ENCODE measurements at places on chromosomes 7 and 10. TPM values are rescaled to one million over a fixed set of nuclear protein-coding genes. Genes with fewer than 3 reads are reported as not detected.

NKX2-3 gene
- not detected for total RNA-seq

TMEM178B gene
- 0.11 TPM for total RNA-seq

ZNF33B gene
- total RNA-seq = 14.2 TPM

TDRD1 gene
- total RNA-seq = under 0.01 TPM

KCNMA1 gene
- 145 TPM for total RNA-seq

ARMC10 gene
- total RNA-seq = 37.5 TPM

CCDC3 gene
- total RNA-seq = 2.2 TPM

SMKR1 gene
- 1.0 TPM for total RNA-seq

STEAP1 gene
- total RNA-seq = 55.5 TPM

ST8SIA6 gene
- total RNA-seq = not detected

CFAP70 gene
- 3.6 TPM for total RNA-seq

SPDYE8 gene
- not detected for total RNA-seq

ADCYAP1R1 gene
- not detected for total RNA-seq

OLAH gene
- not detected for total RNA-seq

SYT15B gene
- total RNA-seq = 0.39 TPM

TTYH3 gene
- total RNA-seq = 12.6 TPM

PRRT4 gene
- total RNA-seq = 0.11 TPM

STK31 gene
- total RNA-seq = 0.22 TPM

CPA2 gene
- 0.43 TPM for total RNA-seq

NUDCD3 gene
- total RNA-seq = 51.2 TPM

SPAM1 gene
- not detected for total RNA-seq

AGR3 gene
- not detected for total RNA-seq

GATA3 gene
- 0.11 TPM for total RNA-seq

DPY19L1 gene
- 41.3 TPM for total RNA-seq

C10orf143 gene
- 2.5 TPM for total RNA-seq

ITGA8 gene
- total RNA-seq = not detected

MMRN2 gene
- total RNA-seq = 5.2 TPM

PDE1C gene
- 23.3 TPM for total RNA-seq

GPR37 gene
- 0.11 TPM for total RNA-seq

NRG3 gene
- not detected for total RNA-seq

C10orf53 gene
- not detected for total RNA-seq

ANXA8L1 gene
- 0.32 TPM for total RNA-seq

UCN3 gene
- not detected for total RNA-seq

INTS15 gene
- total RNA-seq = 14.5 TPM

NME8 gene
- not detected for total RNA-seq

PNLIPRP3 gene
- total RNA-seq = not detected

LLCFC1 gene
- total RNA-seq = not detected

GLRX3 gene
- 101 TPM for total RNA-seq

MSS51 gene
- total RNA-seq = 2.5 TPM

PRF1 gene
- not detected for total RNA-seq

All from articular chondrocyte of knee joint (primary cell).